T follicular helper cell (primary cell): ENCODE measurements at places on chromosomes 3 and 15.

GRCh38 chr3:89617706-89618105 lies 510.3 kb downstream of the EPHA3 start:
- DNase-seq = no peak

- no peak for DNase-seq
Observed at GRCh38 chr3:179149951-179150350, 1.8 kb downstream of the PIK3CA start.

DNA sequence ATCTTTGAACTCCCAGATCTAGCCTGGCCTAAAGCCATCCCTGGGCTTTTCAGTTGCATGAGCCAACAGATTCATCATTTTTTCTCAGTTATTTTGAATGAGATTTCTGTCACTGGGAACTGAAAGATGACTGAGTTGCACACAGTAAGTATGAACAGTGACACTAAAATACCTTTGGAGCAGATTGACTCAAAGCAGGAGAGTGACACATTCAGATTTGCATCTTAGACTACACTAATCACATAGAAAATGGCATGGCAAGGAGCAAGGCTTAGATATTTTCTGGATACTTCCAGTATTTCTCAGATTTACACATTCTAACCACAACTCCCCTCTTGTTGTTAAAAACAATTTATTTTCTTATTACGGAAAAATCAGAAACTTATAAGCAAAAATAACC lies 32.8 kb downstream of the SEC62 start:
- DNase-seq = no peak

- no peak for DNase-seq
Observed at GRCh38 chr15:63374686-63375520, 6.7 kb downstream of the CA12 start.

DNA sequence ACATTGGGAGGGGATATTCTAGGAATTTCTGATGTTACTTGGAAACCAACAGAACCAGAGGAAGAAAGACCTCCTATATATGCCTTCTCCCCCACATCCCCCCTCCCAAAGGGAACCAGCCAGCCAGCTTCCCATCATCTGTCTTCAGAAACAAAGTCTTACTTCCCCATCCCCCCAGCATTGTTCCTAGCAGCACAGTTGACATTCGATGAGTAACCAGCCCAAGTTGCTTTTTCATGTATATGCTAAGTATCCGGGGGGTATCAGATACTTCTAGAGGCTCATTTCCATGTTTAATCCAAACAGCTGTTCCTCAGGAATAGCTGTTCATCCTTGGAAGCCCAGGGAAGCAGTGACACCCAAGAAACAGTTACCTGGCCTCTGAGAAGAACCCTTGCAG lies 16.0 kb downstream of the RMDN3 start:
- DNase-seq = no peak

GRCh38 chr15:47246317-47246716 lies 471.0 kb upstream of the SEMA6D start:
- DNase-seq = no peak

DNA sequence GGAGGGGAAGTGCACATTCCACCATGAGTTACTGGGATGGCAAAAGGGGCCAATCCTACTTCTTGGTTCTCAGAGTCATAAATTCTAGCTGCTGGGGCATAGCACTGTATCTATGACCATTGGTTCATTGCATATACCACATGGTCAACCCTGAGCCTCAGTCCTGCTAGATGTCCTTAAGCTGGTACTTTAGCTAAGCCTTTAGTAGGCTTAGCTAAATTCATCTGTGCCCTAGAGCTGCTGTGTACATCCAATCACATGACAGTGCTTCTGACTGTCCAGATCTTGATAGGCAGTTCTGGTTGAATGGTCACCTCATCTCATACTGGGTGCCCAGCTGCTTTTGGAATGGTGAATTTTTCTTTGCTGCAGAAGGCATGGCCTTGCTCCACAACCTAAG lies 8.2 kb downstream of the NDUFB4 start:
- no peak for DNase-seq
